GM23248 (cell line): ENCODE measurements at places on chromosomes 2 and 18.

- DNase-seq: peak; percentile 78
These were observed 176.7 kb downstream of the MTX2 start for GRCh38 chr2:176445956-176446355.

- DNase-seq: peak; percentile 41
These were observed 236.7 kb downstream of the TCF4 start for GRCh38 chr18:55351241-55351691.

DNA sequence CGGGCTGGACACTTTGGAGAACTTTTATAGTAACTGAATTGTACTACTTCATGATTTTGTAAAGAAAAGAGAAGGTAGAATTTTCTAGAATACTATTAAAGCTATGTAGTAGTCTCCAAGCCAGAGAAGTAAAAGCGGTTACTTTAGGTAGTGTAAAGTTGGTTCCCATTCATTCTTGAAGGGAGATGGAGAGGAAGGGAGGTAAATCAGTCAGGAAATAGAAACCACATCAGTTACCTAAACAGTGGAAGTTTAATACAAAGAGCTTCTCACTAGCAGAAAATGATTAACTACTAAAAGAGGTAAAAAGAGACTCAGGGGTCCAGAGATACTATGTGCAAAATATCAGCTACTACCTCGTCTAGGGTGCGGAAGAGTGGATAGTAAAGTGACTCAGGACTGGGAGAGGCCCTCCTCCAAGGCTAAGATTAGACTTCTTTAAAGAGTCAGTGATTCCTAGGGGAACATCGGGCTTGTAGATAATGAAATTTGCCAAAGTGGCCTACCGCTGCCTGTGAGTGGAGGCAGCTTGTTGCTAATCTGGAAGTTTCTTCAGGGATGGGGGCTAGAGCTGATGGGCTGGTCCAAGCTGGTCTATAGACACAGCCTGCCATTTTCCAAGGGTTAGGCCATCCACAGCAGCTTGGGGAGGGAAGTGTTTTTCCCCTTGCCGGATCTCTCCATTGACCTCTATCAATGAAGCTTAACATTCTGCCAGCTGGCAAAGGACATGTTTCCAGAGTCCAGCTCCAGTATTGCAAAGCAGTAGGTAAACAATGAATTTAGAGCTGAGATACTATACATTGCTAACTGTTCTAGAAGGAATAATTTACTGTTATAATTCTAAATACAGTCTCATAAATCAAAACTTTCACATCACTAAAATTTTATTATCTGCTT lies 246.4 kb upstream of the BOD1L2 start:
- no peak for DNase-seq

- DNase-seq: peak; percentile 26
These were observed 2.0 kb downstream of the DNAJC27 start for GRCh38 chr2:24969784-24970183.

GRCh38 chr2:63434024-63435001 lies 154.0 kb downstream of the WDPCP start:
- no peak for DNase-seq

DNA sequence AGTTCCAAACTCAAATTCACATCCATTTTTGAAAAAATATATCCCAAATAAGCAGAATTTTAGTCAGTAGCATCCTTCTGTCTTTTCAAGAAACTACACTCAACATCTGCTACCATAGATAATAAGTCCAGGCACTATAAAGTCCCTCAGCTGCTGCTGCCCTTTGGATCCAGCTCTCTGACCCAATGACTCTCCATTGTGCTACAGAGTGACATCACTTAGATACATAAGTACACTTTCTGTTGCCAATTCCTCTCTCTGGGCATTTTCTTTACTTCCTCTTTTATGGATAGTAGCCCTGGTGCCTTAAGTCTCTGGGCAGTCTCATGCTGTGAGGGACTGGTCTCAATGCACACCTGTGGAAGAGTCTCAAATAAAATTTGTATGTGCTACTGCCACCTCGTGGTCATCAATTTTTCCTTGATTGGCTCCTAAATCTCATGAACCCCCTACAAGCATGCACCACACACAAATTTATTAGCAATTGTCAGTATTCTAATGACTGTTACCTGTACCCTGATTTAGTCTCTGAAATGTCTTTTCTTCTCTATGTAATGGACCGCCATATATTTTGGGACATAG lies 219.2 kb downstream of the LRP1B start:
- no peak for DNase-seq

- DNase-seq: no peak
These were observed 108.0 kb downstream of the DTNA start for GRCh38 chr18:34818064-34818463.

GRCh38 chr2:55451699-55452098 lies 32.0 kb upstream of the CCDC88A start:
- no peak for DNase-seq

- DNase-seq: no peak
These were observed 12.2 kb downstream of the SCN1A start for GRCh38 chr2:166115589-166115988.

GRCh38 chr2:12730265-12730664 lies 13.5 kb downstream of the TRIB2 start:
- DNase-seq: no peak

GRCh38 chr2:24822049-24822706 lies 29.0 kb downstream of the CENPO start:
- DNase-seq: no peak

DNA sequence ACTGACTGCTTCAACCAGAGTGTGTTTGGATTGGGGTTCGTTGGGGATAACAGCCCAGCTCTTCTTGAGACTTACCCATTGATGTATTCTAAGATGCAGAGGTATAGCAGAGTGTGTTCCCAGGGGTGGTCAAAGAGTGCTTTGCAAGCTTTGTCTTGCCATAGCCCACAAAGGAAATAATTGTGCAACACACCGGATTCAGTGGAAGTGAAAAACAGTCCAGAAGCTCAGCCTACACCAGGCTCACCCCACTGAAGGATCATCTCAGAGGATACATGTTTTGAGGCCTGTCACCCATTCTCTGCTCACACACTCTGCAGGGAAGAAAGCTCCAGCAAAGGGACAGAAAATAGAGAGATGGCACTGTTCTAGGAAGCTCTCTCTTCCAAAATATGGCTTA lies 9.6 kb downstream of the CACNB4 start:
- no peak for DNase-seq
